ENCODE measurements at places on chromosomes 12 and 14.

DNA sequence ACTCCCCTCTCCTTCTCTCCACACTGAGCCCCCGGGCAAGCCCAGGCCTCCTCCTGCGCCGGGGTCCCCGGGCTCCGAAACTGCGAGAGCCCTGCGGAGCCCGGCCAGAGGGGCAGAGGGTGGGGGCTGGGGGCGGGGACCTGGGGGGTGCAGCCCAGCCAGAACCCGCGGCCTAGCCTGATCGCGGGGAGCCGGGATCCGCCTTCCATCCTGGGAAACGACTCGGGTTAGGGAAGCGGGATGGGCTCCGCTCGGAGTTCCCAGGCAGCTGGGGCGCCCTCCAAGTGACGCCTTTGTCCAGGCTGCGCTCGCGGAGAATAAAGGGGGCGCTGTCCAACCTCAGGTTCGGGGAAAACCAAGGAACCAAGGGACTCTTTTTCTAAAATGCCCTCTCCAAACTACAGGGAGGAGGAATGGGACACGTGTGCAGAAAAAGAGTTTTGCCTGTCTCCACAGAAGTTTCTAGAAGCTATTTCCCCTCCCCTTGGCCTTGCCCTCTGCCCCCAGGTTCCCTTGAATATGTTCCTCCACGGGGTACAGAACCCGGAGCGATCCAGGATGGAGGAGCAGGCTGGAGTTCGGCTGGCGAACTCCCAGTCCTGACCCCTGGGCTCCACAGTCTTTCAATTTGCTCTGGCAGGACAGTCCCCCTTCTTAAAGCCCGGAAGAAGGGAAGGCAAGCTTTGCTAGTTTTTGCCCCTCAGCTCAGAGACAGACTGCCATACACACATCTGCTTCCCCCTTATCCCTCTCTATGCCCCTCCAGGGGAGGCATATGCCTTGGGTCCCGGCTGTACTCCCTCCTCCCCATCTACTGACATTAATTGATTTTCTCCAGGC lies 13.9 kb downstream of the NKX2-1 start:
- no peak for DNase-seq

GRCh38 chr12:48514728-48515127 lies 10.7 kb upstream of the OR8S1 start:
- no peak for DNase-seq

- DNase-seq, result no peak
Observed at GRCh38 chr14:74867673-74868072, 8.3 kb downstream of the PROX2 start.

DNA sequence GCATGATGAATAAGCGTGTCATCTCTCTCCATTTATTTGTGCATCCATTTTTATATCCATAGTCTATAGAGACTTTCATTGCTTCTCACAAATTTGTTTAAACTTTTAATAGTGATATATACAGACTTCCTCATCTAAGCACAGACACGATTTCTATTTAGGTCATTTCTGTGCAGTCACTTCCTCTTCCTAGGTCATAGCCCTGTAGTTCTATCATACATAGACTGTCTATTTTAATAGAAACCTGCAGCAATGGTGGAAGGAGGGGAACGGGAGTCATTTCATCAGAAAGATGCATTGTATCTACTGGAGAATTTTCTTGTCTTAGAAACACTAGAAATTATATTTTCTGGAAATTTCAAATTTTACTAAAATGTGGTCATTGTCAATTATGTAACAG lies 133.4 kb upstream of the FGD4 start:
- DNase-seq, result no peak

GRCh38 chr12:17056546-17056945 lies 450.6 kb upstream of the LMO3 start:
- DNase-seq, result no peak

GRCh38 chr12:1811281-1811947 lies 9.0 kb upstream of the LRTM2 start:
- no peak for DNase-seq

- no peak for DNase-seq
Observed at GRCh38 chr12:32031109-32031508, 71.9 kb downstream of the RESF1 start.

- no peak for DNase-seq
Observed at GRCh38 chr12:51593539-51593938, 2.5 kb downstream of the SCN8A start.

DNA sequence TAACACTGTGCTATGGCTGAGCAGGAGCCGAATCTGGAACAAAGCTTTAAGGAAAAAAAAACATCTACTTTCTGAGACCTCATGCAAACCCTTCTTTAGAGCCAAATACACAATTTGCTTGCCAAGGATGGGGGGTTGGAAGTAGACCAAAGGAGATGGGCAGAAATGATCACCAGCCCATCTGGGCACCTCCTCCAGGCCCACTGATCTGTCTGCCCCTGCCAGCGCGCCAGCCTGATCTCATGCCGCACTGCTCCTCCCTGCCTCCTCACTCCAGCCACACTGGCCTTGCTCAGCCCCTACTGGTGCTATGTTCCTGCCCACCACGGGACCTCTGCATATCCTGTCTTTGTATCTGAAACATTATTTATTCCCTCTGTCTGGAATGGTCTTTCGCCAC lies 24.8 kb upstream of the RAB35 start:
- DNase-seq, result no peak

- DNase-seq, result no peak
Observed at GRCh38 chr14:94649543-94650443, 37.6 kb downstream of the SERPINA3 start.

DNA sequence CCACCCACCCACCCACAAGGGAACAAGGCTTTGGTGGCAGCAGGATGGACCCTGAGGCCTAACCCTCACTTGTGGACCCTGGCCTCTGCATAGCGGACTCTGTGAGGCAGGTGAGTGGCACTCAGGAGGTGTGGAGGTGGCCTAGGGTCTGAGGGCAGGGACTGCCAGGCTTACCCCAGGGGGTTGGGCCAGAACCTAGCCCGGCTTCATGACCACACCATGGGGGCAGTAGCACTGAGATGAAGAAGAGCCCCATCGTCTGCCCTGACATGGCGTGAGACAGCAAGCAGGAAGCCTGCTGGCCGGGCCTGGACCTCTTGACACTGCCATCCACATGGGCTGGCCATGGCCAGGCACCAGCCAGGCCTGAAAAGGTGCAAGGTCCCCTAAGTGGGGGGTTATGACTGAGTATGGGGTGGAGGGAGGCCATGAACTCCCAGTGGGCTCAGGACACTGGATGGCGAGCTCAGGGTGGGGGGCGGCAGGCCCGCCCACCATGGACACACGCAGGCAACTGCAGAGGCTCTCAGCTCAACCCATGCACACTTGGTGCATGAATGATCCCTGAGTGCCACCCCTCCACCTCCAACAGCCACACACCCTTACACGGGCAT lies 29.3 kb downstream of the JAG2 start:
- no peak for DNase-seq
